ENCODE measurements at places on chromosomes 2 and 18.

DNA sequence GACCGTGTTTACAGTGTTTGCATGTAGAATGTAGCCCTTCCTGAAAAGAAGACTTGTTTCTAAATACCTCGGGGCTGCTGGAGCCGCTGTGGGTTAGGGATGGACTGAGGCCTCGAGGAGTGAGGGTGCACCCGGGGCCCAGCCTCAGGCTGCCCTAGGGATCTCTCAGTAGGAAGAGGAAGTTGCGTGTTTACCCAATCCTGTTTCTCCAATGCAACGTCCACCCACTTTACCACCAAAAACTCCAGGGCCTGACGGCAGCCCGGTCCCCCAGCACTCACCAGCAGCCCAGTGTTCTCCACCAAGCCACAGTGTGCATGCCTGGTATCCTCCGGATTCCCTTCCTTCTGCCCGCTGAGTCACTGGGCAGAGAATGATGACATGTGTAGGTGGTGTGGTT is 255.8 kb downstream of the GLI2 start:
- ATAC-seq, result no peak

- no peak for ATAC-seq
These were observed 233.4 kb downstream of the PHLPP1 start for GRCh38 chr18:62948788-62949187.

GRCh38 chr18:6741786-6742185 is 12.3 kb downstream of the ARHGAP28 start:
- no peak for ATAC-seq

DNA sequence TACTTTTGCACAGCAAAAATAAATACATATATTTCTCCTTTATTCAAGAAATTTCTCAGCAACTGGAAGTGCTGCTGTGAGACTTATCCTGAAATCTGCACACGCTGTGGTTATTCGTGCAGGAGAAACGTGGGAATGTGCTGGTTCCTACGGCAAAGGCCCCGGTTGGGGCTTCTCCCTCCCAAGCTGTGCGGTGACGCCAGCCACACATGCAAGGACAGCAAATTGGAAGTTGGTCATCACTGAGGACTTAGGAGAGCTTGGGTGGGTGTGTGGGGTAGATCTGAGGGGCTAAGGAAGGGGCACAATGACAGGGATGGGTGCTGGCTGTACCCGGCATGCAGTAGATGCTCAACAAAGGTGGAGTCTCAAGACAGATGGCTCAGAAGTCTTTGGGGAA is 16.5 kb upstream of the MTCL1 start:
- no peak for ATAC-seq

GRCh38 chr2:128258218-128258617 is 60.5 kb downstream of the HS6ST1 start:
- ATAC-seq, result no peak

DNA sequence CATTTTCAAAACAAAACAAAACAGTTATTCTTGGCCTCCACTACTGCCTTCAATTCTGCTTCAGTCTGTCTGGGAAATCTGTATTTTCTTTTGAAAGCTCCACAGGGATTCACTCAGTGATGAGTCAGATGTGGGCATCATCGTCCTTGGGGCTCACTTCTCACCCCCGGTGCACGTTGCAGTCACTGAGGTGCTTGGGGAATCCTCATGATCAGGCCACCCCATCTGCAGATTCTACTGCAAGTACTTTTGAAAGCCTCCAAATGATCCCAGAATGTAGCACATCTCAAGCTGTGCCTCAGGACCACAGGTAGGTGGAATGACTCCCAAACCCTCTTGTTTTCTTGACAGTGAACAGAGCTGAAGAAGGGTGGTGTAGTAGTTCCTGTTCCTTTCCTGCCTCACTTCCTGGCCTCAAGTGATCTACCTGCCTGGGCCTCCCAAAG is 34.3 kb downstream of the LPIN2 start:
- peak; percentile 53 for ATAC-seq

DNA sequence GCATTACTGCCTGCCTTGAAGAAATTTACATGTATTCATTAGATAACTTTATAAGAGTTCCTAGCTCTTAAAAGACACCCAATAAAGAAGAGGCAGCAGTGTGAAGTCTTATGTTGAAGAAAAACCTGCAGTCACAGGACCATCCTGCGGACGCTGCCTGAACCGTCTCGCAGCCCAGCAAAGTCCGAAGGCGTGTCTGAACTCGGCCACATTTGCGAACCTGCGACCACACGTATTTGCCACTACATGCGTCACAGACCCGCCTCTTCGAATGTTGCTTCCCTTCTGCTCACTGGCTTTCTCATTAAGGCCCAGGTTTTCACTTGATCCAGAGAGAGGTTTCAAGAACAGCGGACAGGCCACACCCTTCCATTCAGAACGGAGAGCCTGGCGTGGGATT is 41.2 kb downstream of the CNGA3 start:
- ATAC-seq, result no peak

DNA sequence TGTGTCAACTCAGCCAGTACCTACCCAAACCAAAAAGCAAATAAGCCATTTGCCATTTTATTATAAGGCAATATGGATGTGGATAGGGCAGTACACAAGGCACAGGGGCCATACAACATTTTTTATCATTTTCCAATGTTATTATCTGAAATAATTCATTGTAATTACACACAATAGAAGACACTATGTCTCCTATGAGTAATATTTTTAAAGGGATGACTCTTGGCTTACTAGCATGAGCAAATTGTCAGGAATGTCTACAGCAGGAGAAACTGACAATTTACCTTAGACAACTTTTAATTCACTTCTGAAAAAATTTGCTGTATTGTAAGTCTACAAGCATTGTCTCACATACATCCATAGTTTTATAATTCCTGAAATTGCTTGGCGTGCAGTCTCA is 1193.9 kb upstream of the CELF4 start:
- ATAC-seq, result no peak

- ATAC-seq, result no peak
These were observed 74.7 kb downstream of the CD28 start for GRCh38 chr2:203781151-203781550.

- no peak for ATAC-seq
These were observed 92.9 kb downstream of the COL5A2 start for GRCh38 chr2:189086710-189087109.

GRCh38 chr2:237486334-237486818 is 675 bp upstream of the MLPH start:
- ATAC-seq, result no peak

- no peak for ATAC-seq
These were observed 312.5 kb upstream of the HS6ST1 start for GRCh38 chr2:128630974-128631697.

GRCh38 chr18:35581898-35582641 is 530 bp downstream of the GALNT1 start:
- peak; percentile 28 for ATAC-seq

DNA sequence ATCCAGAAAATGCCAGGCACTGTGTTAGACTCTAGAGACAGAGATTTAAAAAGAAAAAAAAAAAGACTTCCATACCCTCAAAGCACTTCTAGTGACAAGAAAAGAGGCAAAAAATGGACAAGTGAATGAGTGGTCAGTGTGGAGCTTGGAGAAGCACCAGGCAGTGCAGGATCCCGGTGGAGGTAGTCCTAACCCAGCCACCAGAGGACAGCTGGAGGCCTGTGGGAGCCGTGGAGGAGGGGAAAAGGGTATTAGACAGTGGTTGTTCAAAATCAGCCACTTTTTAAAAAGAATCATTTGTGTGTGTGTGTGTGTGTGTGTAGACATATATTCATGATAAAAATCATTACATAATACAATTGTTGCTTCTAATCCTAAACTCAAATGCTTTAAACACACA is 32.8 kb upstream of the EPAS1 start:
- ATAC-seq, result no peak

DNA sequence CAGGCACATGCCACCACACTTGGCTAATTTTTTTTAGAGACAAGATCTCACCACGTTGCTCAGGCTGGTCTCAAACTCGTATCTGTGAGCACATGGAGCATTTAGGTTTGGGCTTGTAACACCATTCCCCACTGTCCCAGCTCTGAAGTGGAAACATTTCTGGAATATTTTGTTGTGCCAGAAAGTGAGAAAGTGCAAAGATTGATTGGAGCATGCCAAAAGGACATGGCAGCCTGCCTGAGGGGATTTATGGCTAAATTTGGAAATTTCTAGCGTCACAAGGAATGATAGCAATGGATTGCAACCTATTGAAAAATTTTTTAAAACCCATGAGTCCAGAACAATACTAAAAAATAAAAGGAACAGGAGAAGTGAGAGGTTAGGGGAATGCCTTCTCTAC is 136.8 kb downstream of the ESCO1 start:
- no peak for ATAC-seq

GRCh38 chr2:15041429-15041837 is 408.9 kb downstream of the LRATD1 start:
- ATAC-seq, result peak; percentile 86

GRCh38 chr18:49399003-49399402 is 61.4 kb downstream of the DYM start:
- no peak for ATAC-seq

- ATAC-seq, result peak; percentile 82
These were observed 83.9 kb downstream of the PIK3C3 start for GRCh38 chr18:42038936-42039335.

- ATAC-seq, result no peak
These were observed 633.5 kb downstream of the LRP1B start for GRCh38 chr2:141497272-141497671.

DNA sequence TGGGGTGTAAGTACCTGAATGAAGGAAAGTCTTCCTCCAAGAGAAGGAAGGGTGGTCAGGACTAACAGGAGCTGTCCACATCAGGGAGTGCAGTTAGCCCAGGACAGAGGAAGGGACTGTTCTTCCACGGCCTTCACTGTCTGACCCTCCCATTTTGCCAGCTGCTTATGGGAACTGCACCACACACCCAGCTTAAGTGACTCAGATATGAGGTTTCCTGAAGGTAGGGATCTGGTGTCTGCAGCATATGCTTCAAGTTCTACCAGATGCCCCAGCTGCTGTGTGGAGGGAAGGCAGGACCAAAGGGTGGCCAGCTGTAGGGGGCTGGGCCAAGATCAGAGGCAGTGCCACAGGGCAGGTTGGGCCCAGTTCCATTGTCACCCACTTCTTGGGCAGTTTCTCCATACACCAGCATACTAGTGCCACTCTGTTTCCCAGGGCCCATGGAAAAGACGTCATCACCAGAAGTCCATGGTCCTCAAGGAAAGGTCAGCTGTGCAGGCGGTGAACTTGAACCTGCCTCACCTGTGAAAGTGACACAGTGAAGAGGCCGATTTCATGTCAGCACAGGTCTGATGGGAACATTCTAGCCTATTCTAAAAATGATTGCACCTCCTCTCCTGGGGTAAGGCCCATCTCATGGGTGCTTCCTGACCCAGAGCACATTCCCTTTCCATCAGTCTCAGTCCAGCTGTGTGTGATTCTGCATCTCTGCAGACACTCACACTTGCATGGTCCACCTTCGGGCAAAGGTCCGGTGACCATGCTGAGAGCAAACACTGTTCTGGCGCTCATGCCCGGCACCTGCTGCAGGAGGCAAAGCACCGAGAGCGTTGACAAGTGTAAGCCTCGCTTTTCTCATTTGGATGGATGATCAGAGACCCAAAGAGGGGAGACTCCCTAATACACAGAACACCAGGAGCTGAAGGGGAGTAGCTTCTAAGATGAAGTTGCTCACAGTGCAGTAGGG is 68.0 kb downstream of the ACAA2 start:
- no peak for ATAC-seq

DNA sequence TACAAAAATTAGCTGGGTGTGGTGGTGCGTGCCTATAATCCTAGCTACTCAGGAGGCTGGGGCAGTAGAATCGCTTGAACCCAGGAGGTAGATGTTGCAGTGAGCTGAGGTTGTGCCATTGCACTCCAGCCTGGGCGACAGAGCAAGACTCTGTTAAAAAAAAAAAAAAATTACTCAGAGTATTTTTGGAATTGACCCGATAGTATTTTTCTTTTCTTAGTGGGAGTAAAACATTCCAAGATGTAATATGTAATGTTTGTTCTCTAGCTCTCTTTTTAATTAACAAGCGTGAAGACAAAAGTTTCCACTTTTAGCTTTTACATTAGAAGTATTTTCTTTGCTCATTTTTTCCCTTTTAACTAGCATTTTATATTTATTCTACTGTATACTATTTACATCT is 12.0 kb upstream of the TMEM18 start:
- no peak for ATAC-seq

- peak; percentile 10 for ATAC-seq
These were observed 874 bp downstream of the NDUFAF7 start for GRCh38 chr2:37232131-37232933.

GRCh38 chr18:68121308-68121707 is 593.6 kb downstream of the TMX3 start:
- ATAC-seq, result no peak

GRCh38 chr2:187079901-187080300 is 230.9 kb upstream of the ZSWIM2 start:
- ATAC-seq, result no peak

DNA sequence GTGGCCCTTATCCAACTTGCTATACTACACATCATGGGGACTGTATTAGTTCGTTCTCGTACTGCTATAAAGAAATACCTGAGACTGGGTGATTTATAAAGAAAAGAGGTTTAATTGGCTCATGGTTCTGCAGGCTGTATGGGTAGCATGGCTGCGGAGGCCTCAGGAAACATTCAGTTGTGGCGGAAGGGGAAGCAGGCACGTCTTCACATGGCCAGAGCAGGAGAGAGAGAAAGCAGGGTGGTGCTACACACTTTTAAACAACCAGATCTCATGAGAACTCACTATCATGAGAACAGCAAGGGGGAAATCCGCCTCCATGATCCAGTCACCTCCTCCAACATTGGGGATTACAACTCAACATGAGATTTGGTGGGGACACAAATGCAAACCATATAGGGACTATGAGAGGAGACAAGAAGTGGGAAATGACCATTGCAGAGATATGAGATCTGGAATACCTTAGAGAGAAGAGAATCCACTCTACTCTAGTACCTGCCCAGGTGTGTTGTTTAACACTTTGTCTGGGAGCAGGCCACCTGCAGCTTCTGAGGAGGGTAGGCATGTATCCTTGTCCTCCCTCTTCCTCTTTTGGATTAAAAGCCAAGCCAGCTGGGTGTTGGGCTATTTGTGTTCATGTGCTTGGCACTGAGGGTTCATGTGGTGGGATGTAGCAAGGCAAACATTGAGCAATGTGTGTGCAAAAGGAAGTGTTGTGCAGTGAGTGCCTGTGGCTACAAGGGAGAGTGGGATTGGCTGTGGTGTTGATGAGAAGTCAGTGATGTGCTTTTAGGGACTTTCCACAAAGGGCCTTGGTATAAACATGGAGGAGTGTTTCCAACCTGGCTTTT is 22.8 kb downstream of the TTLL4 start:
- no peak for ATAC-seq

DNA sequence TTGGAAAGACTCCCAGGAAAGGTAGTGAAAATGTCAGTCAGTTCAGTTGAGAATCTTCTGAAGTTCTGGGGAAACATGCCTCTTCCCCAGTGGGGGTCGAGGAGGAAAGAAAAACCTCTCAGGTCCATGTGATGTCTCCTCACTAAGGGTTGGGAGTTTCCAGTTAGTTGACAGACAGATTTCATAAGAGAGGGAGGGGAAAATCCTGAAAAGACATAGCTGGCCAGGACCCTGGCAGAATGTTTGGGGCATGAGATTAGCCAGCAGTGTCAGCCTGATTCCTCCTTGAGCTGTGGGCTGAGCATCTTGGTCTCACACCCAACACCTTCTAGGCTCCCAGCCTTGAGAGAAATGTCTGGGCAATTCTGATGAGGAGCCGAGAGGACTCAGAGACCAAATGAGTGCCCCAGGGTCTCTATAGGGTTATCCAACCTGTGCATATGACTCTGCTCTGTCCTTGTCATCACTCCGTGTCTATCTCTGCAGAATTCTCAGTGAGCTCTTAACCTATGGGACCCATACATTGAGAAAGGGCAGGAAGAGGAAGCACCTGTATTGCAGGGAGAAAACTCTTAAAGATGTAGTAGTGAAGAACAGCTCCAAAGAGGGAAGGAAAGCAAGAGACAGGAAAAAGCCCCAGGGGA is 13.9 kb downstream of the BMP10 start:
- no peak for ATAC-seq
